Stimulated activated CD4-positive, alpha-beta T cell treated with anti-CD3 and anti-CD28 coated beads, Interleukin-1b, Interleukin-23, amount 100 ng/mL, for 1 hour (primary cell): ENCODE measurements at places on chromosomes 5 and 9.

- peak; percentile 46 for DNase-seq
Observed at GRCh38 chr5:180080486-180081280, 9.1 kb upstream of the RNF130 start.

- DNase-seq, result no peak
Observed at GRCh38 chr5:19874811-19875210, 113.2 kb downstream of the CDH18 start.

DNA sequence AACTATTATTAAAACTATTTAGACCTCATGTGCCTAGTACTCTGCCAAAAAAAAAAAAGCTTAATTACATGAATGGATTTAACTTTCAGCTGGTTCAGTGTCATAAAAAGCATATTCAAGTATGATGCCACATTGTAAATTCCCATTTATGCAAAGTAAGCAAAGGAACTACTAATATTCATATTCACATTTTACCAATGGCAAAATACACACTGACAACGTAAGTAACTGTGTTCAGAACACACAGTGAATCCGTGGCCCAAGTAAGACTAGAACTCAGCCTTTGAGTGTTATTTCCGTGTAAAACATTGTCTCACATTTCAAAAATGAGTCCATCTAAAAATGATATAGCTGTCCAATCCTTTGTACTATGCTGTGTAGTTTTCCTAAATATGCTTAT, 56.8 kb downstream of the PPP2R2B start:
- DNase-seq, result no peak

GRCh38 chr5:136016945-136017530, 11.8 kb upstream of the TGFBI start:
- no peak for DNase-seq

- DNase-seq, result no peak
Observed at GRCh38 chr5:120124031-120124430, 340.1 kb upstream of the PRR16 start.

- no peak for DNase-seq
Observed at GRCh38 chr5:159929176-159929575, 12.9 kb downstream of the ADRA1B start.
